IPS DF 6.9 (cell line): ENCODE measurements at places on chromosomes 12 and 14.
A peak's percentile ranks its signal among the peaks of the same experiment; 100 is the strongest.

GRCh38 chr12:124605150-124605882 lies 37.9 kb upstream of the NCOR2 start:
- DNase-seq, result no peak

- DNase-seq, result no peak
Measured at GRCh38 chr12:42790761-42791151, 201.2 kb upstream of the PRICKLE1 start.

DNA sequence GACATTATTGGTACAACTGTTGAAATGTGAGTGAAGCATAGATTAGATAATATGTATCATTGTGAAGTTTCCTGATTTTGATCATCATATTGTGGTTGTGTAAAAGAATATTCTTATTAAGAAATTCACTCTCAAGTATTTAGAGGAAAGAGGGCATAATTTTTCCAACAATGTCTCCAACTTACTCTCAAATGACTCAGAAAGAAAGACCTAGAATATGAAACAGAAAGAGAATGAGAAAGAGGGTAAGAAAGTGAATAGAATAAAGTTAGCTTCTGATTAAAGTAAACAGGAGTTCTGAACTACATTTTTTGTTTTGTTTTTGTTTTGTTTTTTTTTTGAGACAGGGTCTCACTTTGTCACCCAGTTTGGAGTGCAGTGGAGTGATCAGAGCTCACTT lies 123.0 kb downstream of the CPNE8 start:
- DNase-seq, result no peak

DNA sequence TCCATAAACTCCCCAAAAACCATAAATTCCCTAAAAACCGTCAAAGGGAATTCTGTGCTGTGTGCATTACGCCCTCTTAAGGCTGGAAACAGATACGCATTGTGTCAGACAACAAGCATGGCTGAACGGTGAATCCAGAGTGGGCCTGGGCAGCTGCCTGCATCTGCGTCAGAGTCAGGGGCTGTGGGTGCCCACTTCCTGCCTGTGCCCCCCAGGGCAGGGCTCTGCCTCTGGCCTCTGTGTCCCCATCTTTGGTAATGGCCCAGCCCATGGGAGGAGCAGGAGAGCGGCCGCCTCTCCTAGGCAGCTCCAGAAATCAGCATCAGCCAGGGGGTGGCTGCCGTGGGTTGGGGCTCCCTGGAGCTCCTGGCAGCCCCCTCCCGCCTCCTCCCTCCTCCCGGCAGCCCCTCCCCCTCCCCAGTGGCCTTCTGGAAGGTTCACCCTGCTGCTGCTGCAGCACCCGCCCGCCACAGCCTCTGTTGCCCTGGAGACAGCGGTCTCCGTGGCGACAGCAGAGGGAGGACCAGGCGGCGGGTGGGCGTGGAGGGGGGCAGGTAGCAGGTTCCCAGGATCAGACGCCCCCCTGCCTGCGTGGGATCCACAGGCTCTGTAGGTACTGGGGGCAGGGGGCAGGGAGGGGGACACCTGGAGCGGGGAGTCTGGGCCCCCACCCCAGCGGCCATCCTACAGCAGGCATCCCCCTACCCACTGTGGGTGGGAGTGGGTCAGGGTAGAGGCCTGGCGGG lies 5.9 kb downstream of the MMP17 start:
- no peak for DNase-seq

- no peak for DNase-seq
Measured at GRCh38 chr12:50790081-50790480, 26.2 kb downstream of the ATF1 start.

DNA sequence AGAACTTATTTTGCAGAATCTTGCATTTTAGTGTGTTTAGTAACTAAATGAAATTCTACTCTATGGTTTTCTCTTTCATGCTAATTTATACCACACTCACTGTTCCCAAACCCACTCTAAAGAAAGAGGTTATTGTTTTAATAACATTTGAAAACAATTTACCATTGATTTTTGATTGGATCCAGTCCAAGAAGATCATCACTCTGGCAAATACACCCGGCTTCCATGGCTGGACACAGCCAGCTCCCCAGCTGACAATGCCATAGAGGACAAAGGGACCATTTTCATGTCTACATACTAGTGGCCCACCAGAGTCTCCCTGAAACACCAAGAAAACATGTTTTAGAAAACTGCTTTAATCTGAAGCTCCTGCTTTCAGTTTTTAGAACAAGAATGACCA lies 42.4 kb downstream of the OVCH1 start:
- DNase-seq, result no peak

GRCh38 chr12:12428961-12429657 lies 72.2 kb downstream of the BORCS5 start:
- DNase-seq, result no peak

DNA sequence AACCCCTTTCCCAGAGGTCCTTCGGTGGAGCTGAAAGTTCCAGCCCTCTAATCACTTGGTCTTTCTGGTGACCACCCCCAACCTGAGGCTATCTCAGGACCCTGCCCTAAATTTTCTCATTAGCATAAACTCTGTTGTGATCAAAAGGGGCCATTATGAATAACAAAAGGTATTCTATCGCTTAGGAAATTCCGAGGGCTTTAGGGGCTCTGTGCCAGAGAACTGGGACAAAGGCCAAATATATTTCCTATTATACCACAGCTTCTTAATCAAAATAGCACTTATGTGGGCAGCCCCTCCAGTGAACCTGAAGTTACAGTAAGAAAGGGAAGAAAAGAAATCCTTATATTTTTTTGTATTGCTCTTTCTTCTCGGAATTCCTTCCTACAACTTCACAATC lies 125.3 kb upstream of the NPAS3 start:
- no peak for DNase-seq

DNA sequence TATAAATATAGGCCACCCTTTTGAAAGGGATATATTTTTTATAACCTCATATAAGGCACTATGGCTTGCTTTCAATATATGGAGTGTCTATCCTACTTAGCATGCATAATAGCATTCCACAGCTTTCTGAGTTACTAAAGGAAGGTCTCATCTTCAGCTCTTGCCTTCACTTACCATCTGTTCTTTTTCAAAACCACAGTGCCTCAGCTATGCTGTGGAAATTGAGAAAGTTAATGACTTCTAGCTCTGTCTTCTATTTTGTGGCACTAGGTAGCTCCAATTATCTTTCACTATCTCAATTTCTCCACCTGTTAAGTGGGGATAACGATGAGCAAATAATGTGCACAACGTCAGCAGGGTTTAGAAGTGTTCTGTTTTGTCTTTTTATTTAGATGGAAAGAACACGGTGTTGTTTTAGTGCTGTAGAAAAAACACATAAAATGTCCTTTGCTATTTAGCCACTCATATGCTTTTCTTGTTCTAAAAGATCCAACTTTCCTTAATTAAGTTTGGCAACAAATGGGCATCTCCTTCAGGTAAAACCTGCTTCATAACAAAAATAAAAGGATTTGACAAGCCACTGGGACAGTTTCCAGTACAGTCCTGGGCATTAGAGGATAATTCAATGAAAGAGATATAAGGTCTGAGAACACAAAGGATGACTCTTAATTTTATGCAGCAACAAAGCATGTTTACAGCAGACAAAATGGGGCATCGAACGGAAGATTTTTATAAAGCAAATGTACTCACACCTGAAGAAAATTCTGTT lies 462.0 kb upstream of the SYT1 start:
- no peak for DNase-seq

GRCh38 chr12:109102491-109102890 lies 5.1 kb downstream of the UNG start:
- DNase-seq, result no peak

DNA sequence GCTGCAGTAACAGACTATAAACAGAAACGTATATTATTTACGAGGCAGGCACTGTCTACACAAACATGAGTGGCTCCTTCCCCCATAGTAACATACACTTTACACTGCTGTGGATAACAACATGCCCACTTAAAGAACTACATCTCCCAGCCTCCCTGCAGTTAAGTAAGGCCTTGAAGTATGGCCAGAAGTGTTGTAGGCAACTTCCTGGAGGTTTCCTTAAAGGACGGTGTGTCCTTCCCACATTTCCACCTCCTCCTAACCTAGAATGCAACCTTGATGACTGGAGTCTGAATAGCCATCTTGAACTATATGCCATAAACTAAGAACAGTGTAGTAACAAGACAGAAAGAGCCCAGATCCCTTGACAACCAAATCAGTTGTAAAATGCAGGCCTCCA lies 20.3 kb downstream of the MED13L start:
- no peak for DNase-seq

DNA sequence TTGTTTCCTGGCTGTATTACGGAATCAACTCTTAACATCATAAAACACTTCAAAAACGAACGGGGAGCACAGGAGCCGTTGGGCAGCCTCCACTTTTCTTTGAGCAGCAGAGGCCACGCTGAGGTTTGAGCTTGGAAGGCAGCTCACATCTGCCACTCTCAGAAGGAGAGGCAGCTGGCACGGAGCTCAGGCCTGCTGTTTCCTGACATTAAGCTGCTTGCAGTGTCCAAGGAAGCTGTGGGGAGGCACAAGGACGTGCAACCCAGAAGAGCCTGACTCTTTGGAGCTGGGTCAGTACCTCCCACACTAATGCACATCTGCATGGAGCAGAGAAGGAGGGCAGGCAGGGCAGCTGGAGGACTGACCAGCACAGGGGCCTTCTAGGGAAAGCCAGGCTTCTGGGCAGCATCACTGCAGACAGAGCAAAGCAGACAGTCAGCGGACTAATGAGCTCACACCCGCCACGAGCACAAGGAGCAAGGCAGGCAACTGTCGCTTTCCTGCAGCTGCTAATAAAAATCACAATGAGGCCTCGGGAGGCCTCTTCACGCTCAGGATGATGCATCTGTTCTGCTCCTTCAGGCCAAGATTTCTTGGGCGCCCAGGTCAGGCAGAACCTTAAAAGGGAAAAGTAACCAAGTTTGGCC lies 211.1 kb downstream of the GLT1D1 start:
- DNase-seq, result no peak

- DNase-seq, result no peak
Measured at GRCh38 chr12:65740506-65740872, 83.8 kb upstream of the HMGA2 start.

DNA sequence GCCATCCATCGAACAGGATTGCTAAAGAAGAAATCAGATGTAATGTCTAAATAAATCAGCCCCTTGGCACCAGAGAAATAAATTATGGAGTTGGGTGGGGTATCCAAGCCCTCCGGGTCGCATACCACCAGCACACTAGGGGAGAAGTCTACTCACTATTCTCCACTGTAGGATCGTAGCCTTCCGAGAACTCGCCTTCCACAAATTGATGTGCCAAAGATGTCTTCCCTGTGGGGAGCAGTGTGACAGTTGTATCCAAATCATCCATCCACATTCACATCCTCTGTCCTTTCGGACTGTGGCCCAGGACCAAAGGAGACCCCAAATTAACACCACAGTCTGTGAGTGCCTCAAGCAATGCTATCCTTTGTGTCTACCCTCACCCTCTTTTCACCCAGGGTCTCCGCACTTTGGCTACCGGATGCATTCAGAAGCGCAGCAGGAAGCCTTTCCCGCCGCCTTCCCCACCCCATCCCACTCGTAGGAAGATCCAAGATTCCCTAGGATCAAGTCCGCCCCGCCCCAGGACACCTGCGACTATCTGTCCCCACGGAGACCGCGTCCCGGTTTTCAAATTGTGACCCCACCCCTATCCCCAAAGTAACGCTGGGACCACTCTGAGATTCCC lies 786 bp downstream of the RHEBL1 start:
- no peak for DNase-seq

GRCh38 chr12:6280053-6280469 lies 30.4 kb upstream of the PLEKHG6 start:
- no peak for DNase-seq

DNA sequence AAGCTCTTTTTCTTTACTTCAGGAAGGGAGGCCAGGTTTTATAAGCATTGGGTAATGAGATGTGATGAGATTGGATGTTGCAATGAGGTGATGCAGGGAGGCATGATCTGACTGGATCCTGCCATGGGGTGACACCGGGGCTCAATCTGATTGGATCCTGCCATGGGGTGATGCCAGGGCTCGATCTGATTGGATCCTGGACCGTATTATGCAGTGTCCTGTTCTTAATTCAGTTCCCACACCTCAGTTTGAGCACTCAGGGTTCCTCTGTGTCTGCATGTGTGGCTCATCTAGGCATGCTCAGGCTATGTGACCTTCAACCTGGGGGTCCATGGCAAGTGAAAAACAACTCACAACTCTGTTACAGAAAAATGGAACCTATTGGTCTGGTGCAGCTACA lies 166.4 kb downstream of the SLC15A4 start:
- no peak for DNase-seq

GRCh38 chr12:6747216-6747615 lies 5.7 kb downstream of the MLF2 start:
- DNase-seq, result no peak

GRCh38 chr12:116563262-116563661 lies 4.1 kb downstream of the MAP1LC3B2 start:
- no peak for DNase-seq

GRCh38 chr14:89730687-89731086 lies 223.8 kb downstream of the EFCAB11 start:
- DNase-seq, result no peak

DNA sequence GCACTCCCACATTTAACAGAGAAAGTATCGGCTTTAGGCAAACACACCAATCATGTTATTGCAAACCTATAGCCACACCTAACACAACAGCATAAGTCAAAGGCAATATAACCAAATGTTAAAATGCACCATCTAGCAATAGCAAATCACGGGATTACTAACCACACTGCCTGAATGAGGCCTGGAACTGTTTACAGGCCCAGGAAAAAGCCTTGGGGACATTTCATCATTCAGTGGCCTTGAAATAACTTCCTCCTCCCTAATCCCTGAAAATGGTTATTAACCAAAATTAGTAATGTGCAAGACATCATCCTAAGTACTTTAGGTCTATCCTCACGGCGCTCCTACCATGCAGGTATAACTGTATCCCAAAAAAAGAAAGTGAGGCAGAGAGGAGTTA lies 2.3 kb downstream of the GALC start:
- no peak for DNase-seq

DNA sequence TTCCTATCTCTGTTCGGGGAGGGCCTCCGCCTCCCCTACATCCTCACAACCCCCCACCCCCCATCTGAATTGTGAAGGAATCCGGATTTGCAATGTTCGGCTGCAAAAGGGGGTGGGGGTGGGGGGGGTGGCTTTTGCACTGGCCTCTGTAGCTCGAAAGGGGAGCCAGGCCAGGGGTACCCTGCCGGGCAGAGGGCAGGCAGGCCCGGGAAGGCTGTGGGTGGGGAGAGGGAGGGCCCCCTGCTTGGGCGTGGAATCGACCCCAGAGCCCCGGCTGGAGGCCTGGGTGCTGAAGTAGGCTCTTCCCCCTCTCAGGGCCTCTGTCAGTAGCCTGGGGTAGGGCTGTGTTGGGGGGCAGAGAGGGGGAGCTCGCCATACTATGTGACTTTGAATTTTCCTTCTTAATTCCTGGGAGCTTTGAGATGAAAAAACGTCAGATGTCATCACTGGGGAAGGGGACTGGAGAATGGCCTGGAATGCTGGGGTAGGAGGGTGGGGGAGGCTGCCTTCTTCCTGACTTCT lies 1.1 kb downstream of the LRP1 start:
- no peak for DNase-seq

GRCh38 chr12:42584651-42585111 lies 4.9 kb downstream of the PRICKLE1 start:
- no peak for DNase-seq

- DNase-seq, result no peak
Measured at GRCh38 chr14:104114421-104115130, 23.8 kb upstream of the KIF26A start.

GRCh38 chr12:27635349-27635972 lies 60.8 kb upstream of the REP15 start:
- DNase-seq, result peak; percentile 13

- DNase-seq, result no peak
Measured at GRCh38 chr14:22176957-22177356, 412.1 kb downstream of the DAD1 start.
